ENCODE measurements at places on chromosomes 1 and 21. TPM values are rescaled to one million over a fixed set of nuclear protein-coding genes. Genes with fewer than 3 reads are reported as not detected.

PIGR gene
- polyA plus RNA-seq, result not detected

FCAMR gene
- not detected for polyA plus RNA-seq

CCDC24 gene
- polyA plus RNA-seq, result 1.1 TPM

UTS2 gene
- 1.1 TPM for polyA plus RNA-seq

BCAR3 gene
- 0.49 TPM for polyA plus RNA-seq

FCN3 gene
- polyA plus RNA-seq, result not detected

CSF3R gene
- not detected for polyA plus RNA-seq

All from CD4-positive, alpha-beta memory T cell (primary cell).